Stimulated activated CD4-positive, alpha-beta T cell treated with anti-CD3 and anti-CD28 coated beads, Interleukin-1b, Interleukin-23, amount 100 ng/mL, for 4 hours (primary cell): ENCODE measurements at places on chromosomes 3 and 15.

GRCh38 chr15:68328443-68328842 is 50.9 kb downstream of the FEM1B start:
- DNase-seq = no peak

GRCh38 chr3:141415953-141416352 is 47.6 kb downstream of the ZBTB38 start:
- DNase-seq = no peak

DNA sequence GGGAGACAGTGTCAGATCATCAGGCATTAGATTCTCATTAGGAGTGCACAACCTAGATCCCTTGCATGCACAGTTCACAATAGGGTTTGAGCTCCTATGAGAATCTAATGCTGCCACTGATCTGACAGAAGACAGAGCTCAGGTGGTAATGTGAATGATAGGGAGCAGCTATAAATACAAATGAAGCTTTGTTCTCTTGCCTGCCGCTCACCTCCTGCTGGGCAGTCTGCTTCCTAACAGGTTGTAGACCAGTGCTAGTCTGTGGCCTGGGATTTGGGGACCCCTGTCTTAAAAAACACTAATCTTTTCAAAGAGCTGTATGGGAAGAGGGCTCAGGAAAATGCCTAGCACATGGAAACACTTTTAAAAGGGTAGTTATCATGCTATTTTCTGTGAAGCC is 50.9 kb upstream of the PARP14 start:
- no peak for DNase-seq

GRCh38 chr15:29095746-29096145 is 173.9 kb downstream of the NSMCE3 start:
- DNase-seq = no peak

- DNase-seq = no peak
Measured at GRCh38 chr3:55434789-55435188, 52.3 kb downstream of the WNT5A start.

GRCh38 chr3:53011324-53011723 is 34.5 kb downstream of the SFMBT1 start:
- no peak for DNase-seq

DNA sequence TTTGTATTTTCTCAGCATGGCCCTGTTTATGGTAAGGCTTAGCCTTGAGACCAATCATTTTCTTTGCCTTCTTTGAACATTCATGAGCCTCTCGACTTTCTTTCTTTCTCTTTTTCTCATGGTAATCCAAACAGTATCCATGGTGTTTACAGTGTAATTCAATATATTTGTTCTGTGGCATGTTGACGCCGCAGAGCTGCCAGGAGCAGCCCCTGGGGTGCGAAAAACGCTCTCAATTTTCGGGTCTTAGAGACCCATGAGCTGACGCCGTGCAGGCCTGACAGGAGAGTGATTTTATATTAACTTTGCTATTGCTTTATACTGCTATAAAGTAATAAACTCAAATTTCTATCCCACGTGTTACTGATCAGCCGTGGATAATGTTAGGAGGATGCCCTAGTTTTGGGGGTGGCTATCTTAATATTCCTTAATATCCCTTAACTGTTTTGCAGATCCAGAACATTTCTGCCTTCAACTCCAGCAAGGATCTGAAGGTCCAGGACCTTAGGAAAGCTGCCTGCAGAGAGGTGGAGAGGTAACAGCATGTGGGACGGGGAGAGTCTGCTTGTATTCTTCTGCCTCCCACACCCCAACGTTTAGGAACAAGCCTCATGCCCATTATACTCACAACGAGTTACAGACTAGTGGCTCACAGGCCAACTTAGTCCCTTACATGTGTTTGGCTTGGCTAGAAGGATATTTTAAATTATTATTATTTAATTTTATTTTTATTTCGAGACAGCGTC is 29.3 kb upstream of the MYO1E start:
- no peak for DNase-seq

GRCh38 chr3:72444656-72445223 is 403.5 kb downstream of the SHQ1 start:
- no peak for DNase-seq

DNA sequence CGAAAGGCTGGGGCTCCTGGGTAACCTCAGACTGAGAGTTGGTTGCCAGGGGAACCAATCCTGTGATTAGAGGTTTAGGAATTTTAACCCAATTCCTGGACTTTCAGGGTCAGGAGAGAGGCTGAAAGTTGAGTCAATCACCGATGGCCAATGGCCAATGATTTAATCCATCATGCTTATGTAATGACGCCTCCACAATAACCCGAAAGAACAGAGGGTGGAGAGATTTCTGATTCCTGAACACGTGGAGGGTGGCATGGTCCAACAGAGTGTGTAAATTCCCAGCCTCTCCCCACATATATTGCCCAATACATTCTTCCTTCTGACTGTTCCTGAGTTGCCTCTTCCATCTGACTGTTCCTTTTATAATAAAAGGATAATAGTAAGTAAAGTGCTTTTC is 137.2 kb upstream of the CBLB start:
- no peak for DNase-seq

DNA sequence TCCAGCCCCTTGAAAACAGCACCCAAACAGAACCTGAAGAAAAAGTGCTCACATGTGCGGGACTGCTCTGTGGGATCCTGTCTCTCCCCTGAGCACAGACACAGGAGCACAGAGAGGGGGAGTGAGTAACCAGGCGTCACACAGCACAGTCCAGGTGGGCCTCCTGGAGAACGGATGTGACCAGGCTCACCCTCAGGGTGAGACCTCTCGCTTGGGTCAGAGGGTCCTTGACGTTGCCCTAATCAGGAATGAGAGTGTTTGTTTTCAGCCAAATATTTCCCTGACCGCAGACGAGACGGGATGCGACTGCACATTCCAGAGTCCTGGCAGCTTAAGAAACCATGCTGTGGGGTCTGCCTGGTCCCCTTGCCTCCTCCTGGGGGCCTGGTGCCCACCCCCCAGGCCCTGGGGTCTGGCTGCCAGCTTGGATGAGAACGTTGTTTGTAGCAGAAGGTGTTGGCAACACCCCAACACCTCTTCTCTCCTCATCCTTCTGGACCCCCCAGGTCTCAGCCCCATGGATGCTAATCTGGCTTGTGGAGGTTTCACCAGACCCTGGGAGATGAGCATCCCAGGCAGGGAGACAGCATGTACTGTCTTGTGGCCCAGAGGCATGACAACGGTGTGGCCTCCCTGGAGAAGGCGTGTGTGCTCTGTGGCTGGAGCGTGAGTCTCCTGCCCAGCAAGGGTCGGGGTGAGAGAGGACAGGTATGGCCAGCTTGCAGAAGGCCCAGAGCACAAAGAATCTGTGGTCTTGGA is 42.1 kb upstream of the SLC6A6 start:
- no peak for DNase-seq

DNA sequence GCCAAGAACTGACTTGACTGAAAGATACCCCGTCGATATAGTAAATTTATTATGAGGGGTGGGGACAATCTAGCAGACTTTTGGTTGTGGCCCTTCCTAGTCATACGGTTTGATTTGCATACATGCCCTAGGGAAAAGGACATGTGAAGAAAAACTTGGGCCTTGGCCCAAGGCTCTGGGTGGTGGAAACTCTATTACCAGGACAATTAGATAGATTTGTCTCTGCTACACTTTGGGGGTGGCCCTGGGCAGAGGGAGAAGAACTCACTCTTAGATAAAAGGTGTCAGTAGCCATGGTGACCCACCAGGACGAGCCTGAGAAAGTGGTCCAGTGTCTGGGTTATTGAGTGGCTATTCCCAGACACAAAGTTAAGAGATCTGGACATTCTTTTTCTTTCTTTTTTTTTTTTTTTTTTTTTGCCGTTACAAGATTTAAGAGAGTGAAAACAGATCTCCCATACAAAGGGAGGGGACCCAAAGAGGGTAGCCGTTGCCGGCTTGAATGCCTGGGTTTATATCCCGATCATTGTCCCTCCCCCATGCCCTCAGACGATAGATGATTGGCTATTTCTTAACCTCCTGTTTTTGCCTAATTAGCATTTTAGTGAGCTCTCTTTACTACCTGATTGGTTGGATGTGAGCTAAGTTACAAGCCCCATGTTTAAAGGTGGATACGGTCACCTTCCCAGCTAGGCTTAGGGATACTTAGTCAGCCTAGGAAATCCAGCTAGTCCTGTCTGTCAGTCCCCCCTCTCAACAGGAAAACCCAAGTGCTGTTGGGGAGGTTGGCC is 96.4 kb upstream of the SMAD3 start:
- DNase-seq = no peak

- no peak for DNase-seq
Measured at GRCh38 chr3:27971600-27971999, 249.5 kb upstream of the EOMES start.

DNA sequence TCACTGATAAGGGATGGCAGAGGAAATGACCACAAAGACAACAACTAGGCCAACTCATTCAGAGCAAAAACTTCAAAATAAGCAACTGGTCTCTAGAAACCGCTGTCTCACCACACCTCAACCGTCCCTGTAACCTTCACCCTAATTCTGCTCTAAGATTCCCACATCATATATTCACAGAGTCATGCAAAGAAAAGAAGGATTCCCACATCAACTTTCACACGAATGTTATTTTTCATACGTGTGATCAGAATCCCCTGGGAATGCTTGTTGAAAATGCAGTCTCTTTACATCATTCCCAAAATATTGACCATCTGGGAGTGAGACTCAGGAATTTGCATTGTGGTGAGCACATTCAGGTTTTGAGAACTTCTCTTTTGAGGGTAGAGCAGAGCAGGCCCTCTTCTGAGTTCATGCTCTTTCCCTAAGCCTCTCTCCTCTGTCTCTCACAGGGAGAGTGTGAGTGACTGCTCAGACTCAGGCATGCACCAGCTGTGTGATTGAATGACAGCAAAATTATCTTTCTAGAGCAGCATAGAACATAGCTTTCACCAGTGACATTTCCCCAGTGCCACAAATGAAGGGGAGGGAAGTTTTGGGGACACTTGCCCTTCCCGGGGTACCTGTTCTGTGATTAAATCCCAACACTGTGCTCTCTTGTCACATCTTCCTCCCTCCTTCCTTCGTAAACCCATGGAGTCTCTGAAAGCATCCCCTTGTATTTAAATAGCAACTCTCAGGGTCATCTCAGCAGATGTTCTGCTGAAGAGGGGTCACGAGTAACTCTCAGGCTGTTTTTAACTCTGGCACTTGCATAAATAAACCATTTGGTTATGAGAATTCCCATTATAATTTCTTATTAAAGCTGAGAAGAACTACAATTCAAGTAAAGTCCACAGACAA is 170.9 kb downstream of the PLCL2 start:
- no peak for DNase-seq

- DNase-seq = no peak
Measured at GRCh38 chr15:96747291-96747690, 416.8 kb downstream of the NR2F2 start.

DNA sequence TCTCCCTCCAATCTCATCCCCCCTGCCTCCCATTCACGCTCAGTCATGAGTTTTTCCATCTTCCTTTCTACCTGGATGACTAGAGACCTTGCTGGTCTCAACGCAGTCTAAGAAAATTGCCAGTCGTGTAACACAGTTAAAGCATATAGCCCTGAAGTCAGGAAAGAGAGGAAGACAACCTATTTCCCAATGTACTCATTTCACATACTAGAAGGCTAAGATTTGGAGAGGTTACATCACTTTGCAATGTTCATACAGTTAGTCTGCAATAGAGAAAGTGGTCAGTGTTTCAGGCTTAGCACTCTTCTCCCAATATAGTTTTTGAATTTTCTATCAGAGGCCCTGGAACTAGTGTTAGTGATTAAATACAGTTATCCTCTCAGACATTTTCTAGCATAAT is 278.6 kb downstream of the EDEM1 start:
- DNase-seq = no peak

DNA sequence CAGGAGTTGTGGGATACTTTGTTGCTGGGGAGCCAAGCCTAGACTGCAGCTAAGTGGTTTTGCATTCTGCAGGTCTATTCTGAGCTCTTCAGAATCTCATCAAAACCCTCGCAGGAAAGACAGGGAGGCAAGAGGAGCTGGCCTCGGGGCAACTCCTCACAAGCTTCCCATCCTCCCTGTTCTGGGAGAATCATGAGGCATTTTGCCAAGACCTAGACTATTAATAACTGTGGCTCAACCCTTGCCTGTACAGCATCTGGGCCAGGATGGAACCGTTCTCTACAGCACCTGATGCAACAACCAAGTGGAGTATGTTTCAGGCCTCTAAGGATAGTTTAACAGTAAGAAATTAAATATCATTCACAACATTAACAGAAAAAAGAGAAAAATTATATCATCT is 20.2 kb upstream of the SLC6A20 start:
- DNase-seq = no peak

GRCh38 chr3:41143421-41144031 is 55.8 kb upstream of the CTNNB1 start:
- DNase-seq = no peak

DNA sequence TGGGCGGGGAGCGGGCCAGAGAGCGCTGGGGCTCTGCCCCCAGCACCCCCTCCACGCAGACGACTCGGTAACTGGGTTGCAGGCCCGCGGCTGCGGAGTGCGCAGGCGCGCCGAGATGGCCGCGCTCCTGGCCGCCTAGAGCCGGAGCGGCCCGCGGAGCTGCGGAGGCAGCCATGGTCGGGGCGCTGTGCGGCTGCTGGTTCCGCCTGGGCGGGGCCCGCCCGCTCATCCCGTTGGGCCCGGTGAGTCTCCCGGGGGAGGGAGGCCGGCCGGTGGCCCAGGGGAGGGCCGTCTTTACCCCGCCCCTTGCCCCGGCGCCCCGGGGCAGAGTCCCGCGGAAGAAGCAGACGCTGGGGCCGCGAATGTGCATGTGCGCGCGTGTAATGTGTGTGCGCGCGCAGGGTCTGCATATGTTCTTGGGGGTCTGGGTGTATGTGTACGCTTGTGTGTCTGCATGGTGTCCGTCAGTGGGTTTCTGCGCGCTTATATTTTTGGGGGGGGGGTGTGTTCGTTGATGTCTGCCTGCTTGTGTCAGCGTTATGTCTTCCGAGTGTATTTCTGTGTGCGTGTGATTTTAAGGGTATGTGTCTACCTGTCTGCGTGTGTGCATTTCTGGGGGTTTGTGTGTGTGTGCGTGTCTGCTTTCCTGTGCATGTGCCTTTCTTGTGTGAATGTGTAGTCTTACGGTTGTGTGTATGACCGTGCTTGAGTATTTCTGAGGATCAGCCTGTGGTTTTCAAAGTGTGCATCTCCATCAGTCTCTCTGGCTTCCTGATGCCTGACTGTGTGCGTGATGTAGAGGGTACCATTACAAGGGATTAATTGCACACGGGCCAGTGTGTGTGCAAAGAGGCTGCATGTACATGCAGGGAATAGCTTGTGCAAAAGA is at the start of gene ABHD14A:
TSS of gene ABHD14A (plus strand) at position 102 of the 889 bp plus-strand sequence. CDS start at position 174, 72 bp downstream.
- DNase-seq = peak; percentile 64
